ENCODE measurements at places on chromosomes 3 and 15.

GRCh38 chr3:122052968-122053367, 2.2 kb upstream of the CD86 start:
- no peak for DNase-seq

DNA sequence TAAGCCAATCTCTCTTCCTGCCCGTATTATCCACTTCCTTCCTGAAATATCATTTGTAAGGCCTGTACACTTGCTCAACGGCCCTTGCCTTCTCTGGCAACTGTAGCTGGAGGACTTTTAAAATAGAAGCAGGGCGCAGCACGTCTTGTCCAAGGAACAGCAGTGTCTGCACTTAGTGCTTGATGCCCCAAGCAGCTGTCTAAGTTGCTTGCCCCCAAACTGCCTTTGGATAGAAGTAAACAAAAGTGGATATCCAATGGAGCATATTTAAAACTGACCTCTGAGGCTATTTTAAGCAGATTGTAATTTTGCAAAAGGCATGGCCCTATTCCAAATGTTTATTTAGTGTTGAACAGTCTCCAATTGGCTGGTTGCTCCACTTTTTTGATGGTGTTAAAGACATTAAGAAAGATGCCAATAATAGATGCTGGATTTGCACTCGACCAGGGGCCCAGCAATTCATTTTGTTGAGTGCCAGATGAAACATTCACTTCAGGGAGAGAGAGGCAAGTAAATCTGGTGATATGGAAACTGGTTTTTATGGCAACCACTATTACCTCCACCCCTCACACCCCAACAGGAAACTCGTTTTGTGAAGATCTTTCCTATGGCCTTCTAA, 526.8 kb upstream of the TBL1XR1 start:
- DNase-seq: no peak

DNA sequence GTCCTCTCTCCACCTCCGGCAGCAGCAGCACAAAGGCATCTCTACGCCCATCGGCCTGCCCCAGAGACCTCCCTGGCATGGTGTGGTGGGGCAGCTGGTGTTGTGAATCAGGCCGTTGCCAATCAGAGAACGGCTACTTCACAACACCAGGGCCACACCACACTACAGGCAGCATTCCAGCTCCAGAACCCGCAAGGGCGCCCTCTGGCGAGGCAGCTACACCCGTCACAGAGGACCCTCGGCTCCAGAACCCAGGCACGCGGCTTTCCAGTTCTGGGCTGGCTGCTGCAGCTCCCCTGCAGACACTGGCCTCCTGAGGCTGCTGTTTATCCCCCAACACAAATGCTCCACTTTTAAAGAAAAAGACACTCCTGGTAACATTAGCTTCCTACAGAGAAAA, 127.5 kb upstream of the TOPAZ1 start:
- DNase-seq: no peak

GRCh38 chr3:5441401-5441800, 253.9 kb downstream of the EDEM1 start:
- no peak for DNase-seq

GRCh38 chr15:84633311-84634227, 20.5 kb downstream of the WDR73 start:
- DNase-seq: no peak

DNA sequence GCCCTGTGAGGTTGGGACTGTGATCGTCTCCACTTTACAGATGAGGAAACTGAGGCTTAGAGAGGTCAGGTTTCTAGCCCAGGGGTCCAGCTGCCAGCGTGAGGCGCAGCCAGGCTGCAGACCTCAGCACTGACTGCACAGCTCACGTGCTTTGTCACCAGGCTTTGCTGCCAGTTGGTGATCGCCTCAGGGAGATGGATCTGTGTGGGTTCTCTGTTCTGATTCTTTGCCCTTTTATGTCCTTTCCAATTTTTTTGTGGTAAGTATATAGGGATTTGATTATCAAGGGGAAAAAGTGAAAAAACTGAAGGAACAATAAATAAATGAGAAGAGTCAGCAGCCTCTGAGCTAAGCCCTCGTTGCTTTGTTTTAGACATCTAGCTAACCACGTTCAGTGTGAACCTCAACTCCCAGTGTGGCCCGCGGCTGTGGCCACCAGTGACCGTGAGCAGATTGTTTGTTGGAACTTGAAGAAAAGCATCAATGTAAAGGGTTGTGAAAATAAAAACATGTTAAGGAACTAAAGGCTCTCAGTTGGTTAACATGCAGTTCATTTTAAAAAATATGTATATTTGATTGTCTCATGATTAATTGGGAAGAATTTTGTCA, 117.6 kb downstream of the PDE8A start:
- DNase-seq: no peak

DNA sequence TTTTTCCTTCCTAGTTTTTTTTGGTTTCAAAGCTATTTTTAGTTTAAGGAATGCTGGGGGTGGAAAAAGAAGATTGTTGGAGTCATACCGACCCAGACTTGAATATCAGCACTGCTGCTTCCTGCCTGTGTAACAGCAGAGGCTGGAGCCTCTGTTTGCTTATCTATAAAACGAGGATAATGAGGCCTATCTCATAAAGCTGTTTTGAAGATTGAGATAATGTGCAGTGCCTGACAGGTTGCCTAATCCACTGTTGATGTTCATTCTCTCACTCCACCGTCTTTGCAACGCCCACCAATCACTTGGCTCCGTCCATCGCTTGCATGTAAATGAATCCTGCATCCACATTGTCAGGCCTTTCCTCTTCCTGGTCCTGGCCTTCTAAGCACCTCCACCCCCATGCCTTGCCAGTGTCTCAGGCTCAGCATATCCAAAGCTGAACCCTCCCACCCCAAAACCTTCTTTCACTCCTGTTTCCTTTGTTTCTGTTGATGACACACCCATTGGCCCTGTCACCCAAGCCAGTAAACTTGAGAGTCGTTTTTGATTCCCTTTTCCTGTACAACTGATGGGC, 94.9 kb downstream of the MEX3B start:
- DNase-seq: no peak

- no peak for DNase-seq
Observed at GRCh38 chr3:103818800-103819199, 1384.0 kb downstream of the ZPLD1 start.

- no peak for DNase-seq
Observed at GRCh38 chr3:114449271-114450007, 155.6 kb downstream of the TIGIT start.

DNA sequence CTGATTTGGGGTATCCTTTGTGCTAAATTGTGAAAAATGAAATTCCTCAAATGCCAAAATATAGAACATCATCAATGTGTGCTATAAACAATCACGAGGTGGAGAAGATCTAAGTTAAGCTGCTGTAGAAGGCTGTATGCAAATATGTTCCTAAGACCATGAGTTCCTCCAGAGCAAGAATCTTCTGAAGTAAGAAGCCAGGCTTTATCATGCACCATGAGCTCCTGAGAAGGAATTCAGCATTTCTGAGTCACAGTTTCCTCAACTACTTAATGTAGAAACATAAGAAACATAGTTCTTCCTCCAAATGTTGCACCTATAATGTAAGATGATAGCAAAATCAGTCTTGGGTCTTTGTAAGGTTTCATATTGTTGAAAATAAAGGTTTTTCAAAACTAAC, 241.7 kb upstream of the MDFIC2 start:
- DNase-seq: no peak

DNA sequence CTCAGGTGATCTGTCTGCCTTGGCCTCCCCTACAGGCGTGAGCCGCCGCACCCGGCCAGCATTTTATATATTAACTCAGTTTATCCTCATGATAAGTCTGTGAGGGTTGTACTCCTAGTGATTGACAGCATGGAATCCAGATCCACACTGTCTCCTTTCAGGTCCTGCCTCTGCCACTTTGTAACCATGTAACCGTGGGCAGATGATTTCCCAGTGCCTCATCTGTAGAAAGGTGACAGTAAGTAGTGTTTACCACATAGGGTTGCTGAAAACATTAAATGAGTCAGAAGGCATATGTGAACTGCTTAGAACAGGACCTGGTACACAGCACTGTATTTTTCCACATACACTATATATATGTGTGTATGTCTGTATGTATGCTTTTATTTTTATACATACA, 2.4 kb downstream of the FYTTD1 start:
- DNase-seq: no peak

- DNase-seq: no peak
Observed at GRCh38 chr3:155714295-155714718, 30.6 kb downstream of the PLCH1 start.

GRCh38 chr3:34238407-34238806, 440.0 kb downstream of the PDCD6IP start:
- DNase-seq: no peak
